ENCODE measurements at places on chromosomes 6 and 20.

- DNase-seq = no peak
These were observed 13.0 kb upstream of the MRPS10 start for GRCh38 chr6:42230345-42231321.

GRCh38 chr6:154868143-154868594 is 126.9 kb upstream of the TIAM2 start:
- DNase-seq = no peak

- DNase-seq = no peak
These were observed 24.6 kb downstream of the RIPOR2 start for GRCh38 chr6:24910961-24911725.

DNA sequence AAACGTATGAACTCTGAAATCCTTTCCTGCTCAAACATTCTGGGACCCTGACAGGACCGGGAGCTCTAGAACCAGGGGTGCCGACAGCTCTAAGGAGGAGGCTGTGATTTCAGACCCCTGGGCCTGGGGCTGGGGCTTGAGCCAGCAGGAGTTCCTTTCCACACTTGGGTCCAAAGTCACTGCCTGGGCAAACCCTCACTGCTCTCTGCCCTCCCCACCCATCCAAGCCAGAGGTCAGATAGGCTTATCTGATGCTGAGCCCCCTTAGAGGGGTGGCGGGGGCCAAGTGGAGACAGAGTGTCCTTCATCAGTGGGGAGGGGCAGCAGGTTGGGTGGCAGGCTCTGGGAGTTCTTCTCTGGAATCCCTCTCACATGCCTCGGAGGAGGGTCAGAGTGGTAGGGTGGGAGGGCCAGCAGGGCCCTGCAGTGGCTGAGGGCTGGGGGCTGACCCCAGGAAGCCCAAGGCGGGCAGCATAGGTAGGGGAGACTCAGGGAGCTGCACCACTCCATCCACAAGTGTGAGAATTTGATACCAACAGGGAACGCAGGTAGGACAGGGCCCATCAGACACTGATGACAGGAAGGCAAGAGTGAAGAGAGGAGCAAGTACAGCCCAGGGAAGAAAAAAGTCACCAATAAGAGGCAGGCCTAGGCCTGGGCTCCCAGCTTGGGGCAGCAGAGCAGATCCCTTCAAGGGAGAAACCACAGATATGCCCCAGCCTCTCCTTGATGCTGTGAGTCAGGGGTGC is 121.0 kb downstream of the MRPL14 start:
- DNase-seq = no peak

GRCh38 chr6:25302677-25303128 is 23.5 kb downstream of the CARMIL1 start:
- DNase-seq = no peak

GRCh38 chr6:147248859-147249258 is 44.6 kb downstream of the STXBP5 start:
- DNase-seq = no peak

- no peak for DNase-seq
These were observed 273.4 kb downstream of the KIF16B start for GRCh38 chr20:16299897-16300296.

DNA sequence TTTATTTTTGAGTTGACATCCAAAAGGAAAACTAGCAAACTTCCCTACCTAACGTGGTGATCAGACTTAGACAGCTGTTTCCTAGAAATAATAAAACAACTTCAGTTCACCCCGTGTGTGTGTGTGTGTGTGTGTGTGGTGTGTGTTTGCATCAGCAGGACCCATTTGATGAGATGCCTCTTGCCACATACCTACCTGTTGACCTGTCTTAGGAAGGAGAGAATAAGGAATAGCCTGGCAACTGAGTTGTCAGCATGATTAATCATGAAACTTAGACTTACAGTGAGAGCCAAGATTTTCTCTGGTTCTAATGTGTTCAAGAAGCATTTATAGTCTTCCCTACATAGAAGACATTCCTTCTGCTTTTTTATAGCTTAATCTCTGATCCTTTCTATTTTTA is 16.1 kb upstream of the PBOV1 start:
- DNase-seq = no peak

DNA sequence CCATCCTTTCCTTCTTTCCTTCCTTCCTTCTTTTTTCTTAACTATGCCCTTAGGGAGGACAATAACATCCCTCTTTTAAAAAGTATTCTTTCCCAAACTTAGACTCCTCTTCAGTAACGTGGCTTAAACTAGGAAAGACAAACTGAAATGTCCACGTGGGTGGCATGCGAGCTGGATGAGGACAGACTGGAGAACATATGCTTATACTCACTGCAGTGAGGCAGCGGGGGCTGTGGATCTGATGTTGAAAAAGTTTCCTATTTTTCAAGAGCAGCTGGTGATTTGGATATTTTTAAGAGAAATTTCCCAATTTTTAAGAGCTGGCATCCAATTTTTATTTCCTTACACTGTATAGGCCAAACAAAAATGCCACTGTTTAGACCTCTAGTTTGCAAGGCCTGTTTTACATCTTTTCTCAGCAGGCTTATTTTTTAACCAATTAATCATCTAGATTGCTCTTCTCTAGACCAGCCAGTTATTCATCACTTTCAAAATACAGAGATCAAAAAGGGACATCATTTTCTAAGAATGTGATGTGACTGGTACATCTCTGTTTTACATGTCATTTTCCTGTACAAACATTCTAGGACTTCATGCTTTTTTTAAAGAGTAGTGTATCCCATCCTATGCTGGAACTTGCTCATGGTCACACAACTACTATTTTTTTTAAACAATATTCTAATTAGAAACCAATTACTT is 226.5 kb downstream of the BTBD9 start:
- no peak for DNase-seq

DNA sequence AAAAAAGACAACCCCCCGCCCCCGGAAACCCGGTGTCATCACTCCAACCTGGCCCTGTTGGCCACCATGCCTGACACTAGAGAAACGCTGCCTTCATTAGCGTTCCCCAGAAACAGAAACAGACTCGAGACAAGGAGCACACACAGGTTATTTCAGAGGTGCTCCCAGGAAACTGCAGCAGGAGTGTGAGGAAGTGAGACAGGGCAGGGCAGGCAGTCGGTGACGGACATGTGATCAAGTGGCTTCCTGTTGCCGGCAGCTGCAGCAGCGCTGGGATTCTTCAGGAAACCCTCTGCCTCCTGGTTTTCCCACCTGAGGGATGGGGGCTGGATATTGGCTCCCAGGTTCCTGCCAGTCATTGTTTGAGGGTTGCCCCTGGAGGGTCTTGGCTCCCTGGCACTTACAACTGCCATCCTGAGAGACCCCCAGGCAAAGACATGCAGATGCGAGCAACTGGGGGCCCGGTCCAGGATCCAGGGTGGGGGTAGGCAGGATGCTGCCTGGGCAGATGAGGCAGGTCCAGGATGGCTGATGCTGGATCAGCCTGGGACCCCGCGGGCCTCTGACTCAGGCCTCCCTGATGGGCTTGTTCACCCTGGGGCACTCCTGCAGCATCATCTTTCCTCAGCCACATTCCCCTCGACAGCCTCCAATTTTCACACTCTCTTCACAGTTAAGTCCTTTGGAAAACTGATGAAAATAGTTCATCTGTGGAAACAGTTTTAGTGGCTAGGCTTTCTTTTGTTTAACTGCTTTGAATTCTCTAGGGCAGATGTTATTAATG is 150.7 kb upstream of the SYNDIG1 start:
- DNase-seq = no peak

- DNase-seq = no peak
These were observed 395.3 kb downstream of the CD109 start for GRCh38 chr6:74091136-74091793.

DNA sequence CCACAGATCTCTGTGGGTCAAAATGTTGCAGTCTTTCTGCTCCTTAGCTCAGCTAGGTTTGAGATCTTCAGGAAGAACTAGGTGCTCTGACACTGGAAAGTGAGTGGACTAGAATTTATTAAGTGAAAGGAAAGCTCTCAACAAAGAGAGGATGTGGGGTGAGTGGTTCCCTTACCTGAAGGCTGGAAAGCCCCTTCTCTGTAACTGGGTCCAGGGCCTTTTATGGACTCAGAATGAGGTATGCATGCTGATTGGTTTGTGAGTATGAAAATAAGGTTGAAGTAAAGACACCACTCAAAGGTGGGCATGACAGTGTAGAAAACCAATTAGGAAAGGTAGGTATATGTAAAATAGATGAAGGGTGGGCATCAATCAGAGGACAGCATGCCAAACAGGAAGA is 485.5 kb downstream of the CD109 start:
- no peak for DNase-seq

DNA sequence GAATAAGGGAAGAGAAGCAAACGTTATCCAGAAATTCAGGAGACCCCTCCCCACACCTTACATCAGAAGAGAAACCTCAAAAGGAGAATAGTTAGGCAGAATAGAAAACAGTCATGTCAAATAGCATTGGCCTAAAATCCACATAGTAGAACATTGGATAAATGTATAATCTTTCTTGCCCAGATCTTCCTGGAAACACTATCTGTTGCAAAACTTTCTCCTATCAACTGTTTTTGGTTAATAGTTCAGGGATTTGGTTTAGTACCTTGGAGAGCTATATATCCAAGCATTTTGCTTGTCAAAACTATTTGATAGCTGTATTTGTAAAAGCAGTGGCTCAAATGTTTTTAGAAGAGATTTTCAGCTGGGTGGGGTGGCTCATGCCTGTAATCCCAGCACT is 74.3 kb upstream of the PHACTR2 start:
- no peak for DNase-seq

DNA sequence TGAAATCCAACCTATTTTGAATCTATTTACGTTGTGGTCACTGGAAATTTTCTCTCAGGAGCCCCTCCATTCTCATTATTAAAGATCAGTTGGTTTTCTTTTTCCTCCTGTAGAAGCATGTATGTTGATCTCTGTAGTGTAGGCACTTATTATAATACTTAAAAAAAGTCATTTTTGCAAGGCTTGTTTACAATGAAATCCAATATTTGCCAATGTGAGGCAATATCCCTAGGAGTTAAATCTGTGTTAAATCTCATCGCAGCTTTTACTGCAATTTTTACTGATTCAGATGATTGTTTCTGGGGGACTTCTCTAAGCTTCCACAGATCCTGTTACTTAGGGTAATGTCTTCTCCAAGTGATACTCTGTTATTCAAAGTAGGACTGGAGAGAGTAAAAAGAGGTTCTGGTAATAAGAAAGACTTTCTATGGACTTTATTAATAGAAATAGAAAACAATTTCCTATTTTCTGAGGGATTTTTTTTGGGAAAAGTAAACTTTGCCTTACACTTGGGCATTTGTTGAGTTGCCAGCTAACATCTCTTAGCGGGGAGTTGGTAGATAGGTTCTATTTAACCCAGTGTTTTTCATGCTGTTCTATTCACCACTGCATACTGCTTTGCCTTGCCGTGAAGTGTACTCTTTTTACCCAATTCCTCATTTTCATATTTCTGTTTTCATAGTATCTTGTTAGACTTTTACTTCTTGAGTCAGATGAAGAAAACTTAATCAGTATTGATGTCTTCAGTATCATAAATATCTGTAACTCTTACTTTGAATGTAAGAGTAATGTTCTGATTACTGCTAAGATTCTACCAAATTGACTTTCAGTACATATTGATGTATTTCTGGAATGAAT is 48.6 kb downstream of the CDKAL1 start:
- no peak for DNase-seq

- DNase-seq = no peak
These were observed 920.3 kb downstream of the EYS start for GRCh38 chr6:64786736-64787135.

DNA sequence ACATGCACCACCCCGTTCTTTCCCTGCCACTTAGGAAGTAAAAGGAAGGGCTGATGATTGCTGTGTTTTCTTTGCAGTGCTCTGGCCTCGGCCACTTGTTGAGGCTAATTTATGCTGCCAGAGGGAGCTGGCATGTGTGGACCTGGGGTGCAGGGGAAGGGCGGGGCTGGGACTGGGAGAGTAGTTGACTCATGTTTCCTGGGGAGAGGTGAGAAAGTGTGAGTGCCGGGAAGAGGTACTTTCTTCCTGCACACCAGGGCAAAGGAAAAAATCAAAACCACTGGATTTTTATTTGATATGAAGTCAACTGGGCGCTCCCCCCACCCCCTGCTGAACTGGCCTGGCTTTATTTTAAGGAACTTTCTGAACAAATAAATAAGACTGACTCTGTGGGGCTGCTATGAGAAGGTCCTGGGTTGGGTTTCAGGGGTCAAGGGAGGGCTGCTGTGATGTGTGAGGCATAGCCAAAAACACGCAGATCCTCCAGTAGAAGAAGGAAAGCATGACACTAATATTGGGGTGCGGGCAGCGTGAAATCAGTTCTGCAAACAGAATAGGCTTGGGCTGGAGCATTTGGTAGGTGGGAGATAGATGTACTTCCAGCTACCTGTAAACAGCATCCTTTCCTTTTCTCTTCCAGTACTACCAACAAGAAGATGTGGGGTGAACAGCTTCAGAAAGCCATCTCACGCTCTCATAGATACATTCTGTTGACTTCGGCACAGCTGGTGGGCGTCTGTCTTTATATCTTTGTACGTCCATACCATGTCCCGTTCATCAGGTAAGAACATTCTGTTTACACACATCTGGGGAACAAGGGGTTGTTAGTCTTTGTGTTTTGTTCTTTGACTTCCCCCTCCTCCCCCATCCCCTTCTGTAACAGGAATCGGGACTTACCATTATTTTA is 87.5 kb downstream of the SYNJ2 start:
- no peak for DNase-seq

GRCh38 chr20:3652221-3652620 is 11.0 kb downstream of the GFRA4 start:
- no peak for DNase-seq

DNA sequence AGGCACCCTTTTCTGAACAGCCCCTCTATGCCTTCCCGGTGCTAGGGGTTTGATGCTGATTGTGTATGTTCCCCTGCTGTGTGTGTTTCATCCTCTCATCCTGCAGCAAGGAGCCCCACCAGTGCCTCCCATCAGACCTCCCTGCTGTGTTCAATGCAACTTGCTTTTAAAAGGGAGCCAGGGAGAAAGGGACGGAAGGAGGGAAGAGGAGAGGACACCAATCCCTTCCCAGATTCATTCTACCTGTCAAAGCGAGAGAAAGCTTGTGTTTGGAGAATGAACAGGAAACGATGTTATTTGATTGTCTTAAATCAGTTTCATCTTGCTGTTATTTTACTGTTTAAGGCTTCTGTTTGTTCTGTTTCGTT is 259.2 kb downstream of the ADGB start:
- no peak for DNase-seq

DNA sequence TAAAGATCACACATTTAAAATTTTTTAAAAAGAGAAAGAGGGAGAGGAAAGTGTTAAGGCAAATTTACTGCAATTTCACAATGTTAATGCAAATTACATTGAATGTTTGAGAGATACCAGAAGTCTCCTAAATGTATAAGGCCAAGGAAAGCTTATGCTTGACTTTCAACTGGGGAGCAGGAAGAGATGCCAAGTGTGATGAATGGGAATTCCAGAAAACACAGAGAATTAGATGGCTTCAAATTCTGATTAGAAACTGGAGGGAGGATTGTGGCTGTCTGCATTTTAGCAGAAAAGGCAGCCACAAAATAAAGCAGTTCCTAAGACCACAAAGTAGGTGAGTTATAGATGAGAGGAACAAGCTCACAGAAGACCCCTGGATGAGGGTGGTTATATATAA is 328.3 kb upstream of the CITED2 start:
- no peak for DNase-seq

- no peak for DNase-seq
These were observed 105.2 kb downstream of the NFATC2 start for GRCh38 chr20:51437182-51437924.
